Naive thymus-derived CD4-positive, alpha-beta T cell (primary cell): ENCODE measurements at places on chromosomes 4 and X. TPM values are rescaled to one million over a fixed set of nuclear protein-coding genes. Genes with fewer than 3 reads are reported as not detected.

COL4A5 gene
- total RNA-seq, result not detected

DNA sequence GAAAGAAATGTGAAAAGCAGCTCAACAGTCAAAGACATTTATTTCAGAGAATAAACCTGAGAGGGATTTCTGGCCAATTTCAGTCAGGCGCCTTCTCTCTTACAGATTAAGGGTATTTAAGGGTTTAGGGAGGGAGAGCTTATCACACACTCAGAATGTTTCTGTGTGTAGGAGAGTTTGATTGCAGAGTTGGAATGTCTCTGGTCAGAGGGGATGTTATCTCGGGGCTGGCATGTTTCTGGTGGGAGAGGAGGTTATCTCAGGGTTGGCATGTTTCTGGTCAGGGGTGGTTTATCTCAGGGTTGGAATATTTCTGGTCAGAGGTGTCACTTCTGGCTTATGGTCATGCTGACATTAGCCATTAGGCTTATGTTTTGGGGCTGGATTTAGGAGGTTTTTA, 1920.5 kb upstream of the PCDH7 start:
- DNase-seq, result no peak
- H3K36me3 ChIP-seq, result no peaks in the 10 kb centered on the region
- H3K4me3 ChIP-seq, result no peak overlapping the region
- no peaks in the 10 kb centered on the region for H3K27me3 ChIP-seq
- H3K27ac ChIP-seq, result no peak overlapping the region

SLC4A4 gene
- total RNA-seq, result 1.2 TPM

GRCh38 chrX:140971099-140971795, 31.1 kb upstream of the SPANXB1 start:
- no peak for DNase-seq
- no peak overlapping the region for H3K27ac ChIP-seq
- H3K36me3 ChIP-seq, result no peaks in the 10 kb centered on the region
- H3K27me3 ChIP-seq, result no peaks in the 10 kb centered on the region

DNA sequence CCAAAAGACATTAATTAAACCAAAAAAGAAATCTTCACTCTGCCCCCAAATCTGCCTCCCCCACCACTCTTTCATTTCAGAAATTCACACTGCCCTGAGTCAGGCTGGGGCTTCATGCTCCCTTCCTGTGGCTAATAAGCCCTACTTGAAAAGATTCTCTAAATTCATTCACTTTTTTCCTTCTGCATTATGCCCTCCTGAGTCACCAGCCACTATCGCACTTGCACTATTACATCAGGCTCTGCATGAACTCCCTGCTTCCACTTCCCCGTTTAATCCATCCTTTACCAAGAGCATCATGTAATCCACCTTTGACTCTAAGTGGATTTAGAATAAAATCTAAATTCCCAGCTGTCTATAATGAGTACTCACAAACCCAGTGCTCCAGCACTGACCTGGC, 295.4 kb upstream of the KLF3 start:
- no peak overlapping the region for H3K4me3 ChIP-seq
- H3K36me3 ChIP-seq, result no peaks in the 10 kb centered on the region
- H3K4me1 ChIP-seq, result no peaks in the 10 kb centered on the region

GRCh38 chr4:146285037-146285436, 70.7 kb downstream of the REELD1 start:
- no peaks in the 10 kb centered on the region for H3K36me3 ChIP-seq
- DNase-seq, result no peak
- no peaks in the 10 kb centered on the region for H3K27me3 ChIP-seq
- H3K4me3 ChIP-seq, result no peak overlapping the region
- H3K27ac ChIP-seq, result no peak overlapping the region

GRCh38 chrX:19702856-19703255, 184.5 kb downstream of the SH3KBP1 start:
- DNase-seq, result no peak
- H3K4me1 ChIP-seq, result peaks cover 14% of the 10 kb centered on the region
- H3K36me3 ChIP-seq, result no peaks in the 10 kb centered on the region
- H3K27me3 ChIP-seq, result no peaks in the 10 kb centered on the region

BEX1 gene
- not detected in 2 replicates for total RNA-seq

- H3K4me1 ChIP-seq, result no peaks in the 10 kb centered on the region
- no peak for DNase-seq
- H3K36me3 ChIP-seq, result no peaks in the 10 kb centered on the region
- no peaks in the 10 kb centered on the region for H3K27me3 ChIP-seq
These were observed 420.3 kb downstream of the PDHA2 start for GRCh38 chr4:96260064-96260682.

UBE2D3 gene
- 339 TPM for total RNA-seq

DNA sequence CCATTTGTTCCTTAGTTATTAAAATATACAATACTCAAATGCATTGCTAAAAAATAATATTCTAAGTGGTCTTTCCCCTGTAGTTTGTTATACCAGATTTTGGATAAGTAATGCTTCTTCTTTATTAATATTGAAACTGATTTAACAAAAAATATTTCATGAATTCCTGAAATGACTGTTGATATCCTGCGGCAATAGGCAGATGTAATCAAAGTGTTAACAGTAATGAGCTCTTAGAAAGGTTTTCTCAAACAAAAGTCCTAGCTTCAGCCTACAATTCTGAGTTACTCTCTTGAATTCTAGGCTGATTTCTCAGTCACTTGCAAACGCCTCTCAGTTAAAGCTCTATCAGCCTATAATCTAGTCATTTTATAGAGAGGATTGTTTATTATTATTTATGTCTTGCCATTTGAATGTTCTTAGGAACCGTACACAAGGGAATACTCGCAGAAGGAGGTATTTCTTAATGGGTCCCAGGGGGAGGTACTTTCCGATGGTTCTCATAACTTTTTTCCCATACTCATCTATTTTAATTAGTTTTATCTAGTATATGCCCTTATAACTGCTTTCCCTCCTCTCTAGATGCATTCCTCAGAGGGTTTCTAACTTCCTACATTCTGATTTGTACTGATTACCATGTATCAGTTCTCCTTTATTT, 96.8 kb downstream of the FNIP2 start:
- no peaks in the 10 kb centered on the region for H3K36me3 ChIP-seq
- H3K4me1 ChIP-seq, result no peaks in the 10 kb centered on the region
- no peak for DNase-seq
- H3K27me3 ChIP-seq, result no peaks in the 10 kb centered on the region
- H3K4me3 ChIP-seq, result no peak overlapping the region

DNA sequence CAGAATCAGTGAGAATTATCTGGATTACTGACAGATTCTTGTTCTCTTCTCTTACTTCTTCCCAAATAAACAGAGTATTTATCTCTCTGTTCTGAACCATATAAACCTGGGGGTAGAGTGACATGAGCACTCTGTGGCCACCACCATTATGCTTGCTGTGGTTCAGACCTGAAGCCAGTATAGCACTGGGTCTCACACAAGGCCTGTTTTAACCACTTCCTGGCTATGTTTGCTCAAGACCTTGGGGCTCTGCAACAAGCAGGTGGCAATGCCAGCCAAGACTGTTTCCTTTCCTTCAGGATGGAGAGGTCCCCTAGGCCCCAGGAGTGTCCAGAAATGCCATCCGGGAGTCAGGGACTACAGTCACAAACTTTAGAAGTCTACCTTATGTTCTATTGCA, 21.7 kb upstream of the HEPH start:
- no peak overlapping the region for H3K27ac ChIP-seq
- no peak overlapping the region for H3K4me3 ChIP-seq
- no peaks in the 10 kb centered on the region for H3K27me3 ChIP-seq
- no peaks in the 10 kb centered on the region for H3K4me1 ChIP-seq

DNA sequence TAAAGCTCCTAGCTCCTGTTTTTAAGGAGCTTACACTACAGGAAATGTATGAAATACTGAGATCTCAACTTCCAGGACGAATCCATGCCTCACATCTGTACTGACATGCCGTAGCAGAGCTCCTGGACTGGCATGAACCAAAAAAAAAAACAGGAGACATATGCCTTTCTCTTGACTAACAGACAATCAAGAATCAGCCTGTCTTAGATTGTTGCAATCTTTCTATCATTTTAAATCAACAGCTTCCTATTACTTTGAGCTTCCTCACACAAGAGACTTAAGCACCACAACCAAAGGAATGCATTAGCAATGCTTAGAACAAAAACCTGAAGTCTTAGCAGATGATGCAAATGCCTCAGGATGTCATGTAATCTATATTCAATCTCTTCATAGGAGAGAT, 34.7 kb upstream of the AREG start:
- H3K36me3 ChIP-seq, result no peaks in the 10 kb centered on the region
- no peaks in the 10 kb centered on the region for H3K4me1 ChIP-seq
- no peak overlapping the region for H3K27ac ChIP-seq
- no peaks in the 10 kb centered on the region for H3K27me3 ChIP-seq

- DNase-seq, result no peak
- no peaks in the 10 kb centered on the region for H3K4me1 ChIP-seq
These were observed 895.6 kb downstream of the RAB28 start for GRCh38 chr4:12588582-12588981.

HNRNPH2 gene
- 32.1 TPM for total RNA-seq

DNA sequence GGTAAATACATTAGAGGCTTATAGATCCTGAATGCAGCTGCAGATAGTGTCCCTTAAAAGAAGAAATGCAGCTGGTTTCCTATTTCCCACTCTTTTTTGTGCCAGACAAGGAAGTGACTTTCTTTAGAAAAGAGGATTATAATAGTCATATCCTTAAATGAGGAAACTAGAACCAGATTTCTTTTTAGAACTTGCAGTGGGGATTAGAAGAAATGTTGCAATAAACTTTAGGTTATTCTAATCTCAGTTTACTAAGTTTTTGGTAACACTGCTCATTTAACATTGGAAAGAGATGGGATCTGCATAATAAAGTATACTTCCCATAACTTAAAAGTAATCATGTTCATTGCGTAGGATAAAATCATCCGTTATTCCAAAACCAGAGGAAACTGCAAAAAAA, 101.9 kb downstream of the SLIT2 start:
- H3K27ac ChIP-seq, result no peak overlapping the region
- H3K27me3 ChIP-seq, result no peaks in the 10 kb centered on the region
- no peaks in the 10 kb centered on the region for H3K36me3 ChIP-seq
- no peak for DNase-seq
- no peaks in the 10 kb centered on the region for H3K4me1 ChIP-seq

DNA sequence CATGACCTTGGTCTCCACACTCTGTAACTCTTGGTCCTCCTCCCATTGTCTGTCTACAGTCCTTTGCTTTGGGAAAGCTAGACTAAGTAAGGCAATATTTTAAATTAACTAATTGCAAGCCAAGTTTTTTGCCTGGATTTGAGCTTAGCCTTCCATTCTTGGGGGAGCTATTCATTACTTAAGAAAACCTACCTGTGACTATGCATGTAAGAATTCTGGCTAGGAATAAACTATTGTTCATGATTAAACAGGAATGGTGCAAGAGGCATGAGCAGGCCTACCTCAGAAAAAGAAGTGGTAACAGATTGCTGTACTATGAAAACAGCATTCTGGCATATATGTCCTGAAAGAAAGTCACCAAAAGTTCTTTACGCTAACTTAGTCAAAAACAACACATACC, 309.4 kb downstream of the MAPK10 start:
- no peak overlapping the region for H3K27ac ChIP-seq
- H3K36me3 ChIP-seq, result no peaks in the 10 kb centered on the region
- no peaks in the 10 kb centered on the region for H3K4me1 ChIP-seq
- DNase-seq, result no peak
- H3K27me3 ChIP-seq, result no peaks in the 10 kb centered on the region

- no peak for DNase-seq
- no peaks in the 10 kb centered on the region for H3K27me3 ChIP-seq
- no peak overlapping the region for H3K27ac ChIP-seq
- H3K4me3 ChIP-seq, result no peak overlapping the region
- H3K4me1 ChIP-seq, result no peaks in the 10 kb centered on the region
These were observed 13.3 kb downstream of the UBA6 start for GRCh38 chr4:67687636-67688035.

DNA sequence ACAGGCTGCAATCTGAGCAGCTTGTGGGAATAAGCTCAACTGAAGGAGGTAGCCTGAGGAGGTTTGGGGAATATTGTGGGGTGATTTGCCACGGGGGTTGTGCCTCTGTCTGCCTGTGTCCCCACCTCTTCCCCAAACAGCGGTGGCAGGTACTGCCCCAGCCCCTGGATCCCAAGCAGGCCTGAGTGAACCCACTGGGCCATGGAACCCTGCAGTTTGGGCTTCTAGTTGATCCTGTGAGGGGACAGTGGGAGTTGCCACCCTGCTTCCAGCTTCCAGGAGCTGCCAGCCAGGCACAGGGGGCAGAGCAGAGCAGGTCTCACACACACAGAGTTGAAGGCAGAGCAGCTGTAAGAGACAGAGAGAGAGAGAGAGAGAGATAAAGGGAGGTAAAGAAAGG, 97.4 kb downstream of the PJA1 start:
- H3K36me3 ChIP-seq, result no peaks in the 10 kb centered on the region
- DNase-seq, result no peak
- H3K4me1 ChIP-seq, result no peaks in the 10 kb centered on the region
- no peak overlapping the region for H3K27ac ChIP-seq
- no peak overlapping the region for H3K4me3 ChIP-seq

GRCh38 chr4:14434916-14435315, 567.4 kb upstream of the CPEB2 start:
- no peak overlapping the region for H3K4me3 ChIP-seq
- H3K4me1 ChIP-seq, result no peaks in the 10 kb centered on the region
- DNase-seq, result no peak
- no peaks in the 10 kb centered on the region for H3K36me3 ChIP-seq

DNA sequence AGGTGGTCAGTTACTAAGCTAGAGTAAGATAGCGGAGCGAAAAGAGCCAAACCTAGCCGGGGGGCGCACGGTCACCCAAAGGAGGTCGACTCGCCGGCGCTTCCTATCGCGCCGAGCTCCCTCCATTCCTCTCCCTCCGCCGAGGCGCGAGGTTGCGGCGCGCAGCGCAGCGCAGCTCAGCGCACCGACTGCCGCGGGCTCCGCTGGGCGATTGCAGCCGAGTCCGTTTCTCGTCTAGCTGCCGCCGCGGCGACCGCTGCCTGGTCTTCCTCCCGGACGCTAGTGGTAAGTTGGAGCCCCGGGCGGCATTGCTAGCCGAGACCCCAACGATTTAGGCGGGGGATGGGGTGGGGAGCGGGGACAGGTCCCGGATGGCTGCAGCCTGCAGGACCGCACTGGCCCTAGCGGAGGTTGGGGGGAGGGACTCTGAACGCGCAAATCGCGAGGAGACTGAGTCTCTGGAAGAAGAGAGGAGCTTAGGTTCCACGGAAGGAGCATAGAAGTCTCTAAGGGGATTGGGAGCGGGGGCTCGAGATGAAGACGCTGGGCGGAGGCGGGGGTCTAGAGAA, 573 bp downstream of the HTR2C start:
- no peak overlapping the region for H3K27ac ChIP-seq
- no peak overlapping the region for H3K4me3 ChIP-seq
- no peaks in the 10 kb centered on the region for H3K36me3 ChIP-seq
- DNase-seq, result no peak
- H3K4me1 ChIP-seq, result no peaks in the 10 kb centered on the region
- H3K27me3 ChIP-seq, result no peaks in the 10 kb centered on the region

- H3K4me3 ChIP-seq, result no peak overlapping the region
- H3K27ac ChIP-seq, result no peak overlapping the region
These were observed 43.2 kb downstream of the AKAP4 start for GRCh38 chrX:50157545-50158135.

GRCh38 chr4:140947506-140947905, 185.8 kb downstream of the RNF150 start:
- no peaks in the 10 kb centered on the region for H3K4me1 ChIP-seq
- no peaks in the 10 kb centered on the region for H3K36me3 ChIP-seq
- no peaks in the 10 kb centered on the region for H3K27me3 ChIP-seq
- DNase-seq, result no peak
- H3K27ac ChIP-seq, result no peak overlapping the region
- no peak overlapping the region for H3K4me3 ChIP-seq

- H3K27ac ChIP-seq, result no peak overlapping the region
- H3K4me1 ChIP-seq, result no peaks in the 10 kb centered on the region
- H3K36me3 ChIP-seq, result no peaks in the 10 kb centered on the region
- H3K4me3 ChIP-seq, result no peak overlapping the region
- H3K27me3 ChIP-seq, result no peaks in the 10 kb centered on the region
These were observed 205.0 kb upstream of the HAND2 start for GRCh38 chr4:173735049-173735448.
